ENCODE measurements at places on chromosomes 12 and 14.

DNA sequence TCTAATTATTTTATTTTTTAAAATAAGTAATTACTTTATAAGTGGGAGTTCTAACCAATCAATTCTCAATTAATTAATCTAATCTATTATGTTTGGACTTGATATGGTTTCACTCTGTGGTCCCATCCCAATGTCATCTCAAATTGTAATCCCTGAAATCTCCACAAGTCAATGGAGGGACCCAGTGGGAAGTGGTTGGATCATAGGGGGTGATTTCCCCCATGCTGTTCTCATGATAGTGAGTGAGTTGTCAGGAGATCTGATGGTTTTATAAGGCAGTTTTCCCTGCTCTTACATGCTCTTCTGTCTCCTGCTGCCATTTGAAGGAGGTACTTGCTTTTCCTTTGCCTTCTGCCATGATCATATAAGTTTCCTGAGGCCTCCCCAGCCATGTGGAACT is 836.1 kb downstream of the GALC start:
- no peak for DNase-seq

- DNase-seq, result no peak
Measured at GRCh38 chr12:495466-495865, 35.7 kb downstream of the B4GALNT3 start.

GRCh38 chr12:10634427-10634826 is 21.0 kb upstream of the MAGOHB start:
- DNase-seq, result no peak

DNA sequence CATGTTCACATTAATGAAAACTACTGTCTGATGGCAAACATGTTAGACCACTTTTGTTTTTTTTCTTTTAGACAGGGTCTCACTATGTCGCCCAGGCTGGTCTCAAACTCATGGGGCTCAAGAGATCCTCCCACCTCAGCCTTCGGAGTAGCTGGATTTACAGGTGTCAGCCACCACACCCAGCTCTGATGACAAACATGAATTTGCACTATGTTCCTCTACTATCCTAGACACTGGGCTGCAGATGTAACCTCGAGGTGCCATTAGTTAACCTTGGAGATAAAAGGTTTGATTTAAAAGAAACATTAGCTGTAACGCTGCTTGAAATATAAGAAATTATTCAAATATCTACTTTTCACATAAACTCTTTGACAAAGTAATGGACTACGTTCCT is 8.1 kb downstream of the VPS37B start:
- DNase-seq, result no peak

- DNase-seq, result no peak
Measured at GRCh38 chr12:58425481-58426392, 484.4 kb downstream of the ATP23 start.

GRCh38 chr12:112924986-112925385 is 13.3 kb upstream of the OAS3 start:
- DNase-seq, result no peak

GRCh38 chr14:90837355-90837754 is 21.1 kb upstream of the TTC7B start:
- DNase-seq, result no peak

DNA sequence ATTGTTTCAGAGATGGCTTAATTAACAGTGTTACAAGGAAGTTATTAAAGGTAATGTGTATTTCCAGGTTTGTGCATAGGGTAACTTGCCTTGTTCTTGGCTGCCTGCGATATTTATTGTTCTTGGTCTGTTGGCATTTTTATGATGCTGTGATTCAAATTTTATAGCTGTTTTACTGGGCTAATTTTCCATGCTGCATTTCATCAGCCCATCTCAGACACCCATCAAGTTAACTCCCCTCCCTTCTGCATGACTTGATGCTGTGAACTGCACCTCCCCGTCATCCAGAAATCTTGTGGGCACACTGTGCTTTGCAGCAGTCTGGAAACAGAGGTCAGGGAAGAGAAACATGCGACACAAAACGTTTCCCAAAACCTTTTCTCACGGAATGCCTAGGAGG is 1049.2 kb downstream of the AACS start:
- no peak for DNase-seq

DNA sequence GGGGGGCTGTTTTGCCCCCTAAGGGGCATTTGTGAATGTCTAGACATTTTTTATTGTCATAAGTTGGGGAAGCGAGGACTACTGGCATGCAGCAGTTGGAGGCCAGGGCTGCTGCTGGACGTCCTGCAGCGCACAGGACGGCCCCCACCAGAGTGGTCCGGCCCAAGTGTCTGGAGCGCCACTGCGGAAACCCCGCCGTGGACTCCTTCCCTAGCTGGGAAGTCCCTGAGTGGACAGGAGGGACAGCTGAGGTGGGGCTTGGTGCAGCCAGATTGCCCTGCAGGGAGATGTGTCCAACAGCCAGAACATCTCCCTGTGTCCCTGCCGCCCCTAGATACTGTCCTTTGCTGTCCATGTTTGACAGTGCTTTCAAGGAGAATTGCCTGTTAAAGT is 5.5 kb downstream of the CKB start:
- DNase-seq, result no peak

GRCh38 chr12:33763331-33763730 is 259.0 kb upstream of the ALG10 start:
- no peak for DNase-seq

- no peak for DNase-seq
Measured at GRCh38 chr12:76790564-76791552, 26.9 kb downstream of the ZDHHC17 start.

DNA sequence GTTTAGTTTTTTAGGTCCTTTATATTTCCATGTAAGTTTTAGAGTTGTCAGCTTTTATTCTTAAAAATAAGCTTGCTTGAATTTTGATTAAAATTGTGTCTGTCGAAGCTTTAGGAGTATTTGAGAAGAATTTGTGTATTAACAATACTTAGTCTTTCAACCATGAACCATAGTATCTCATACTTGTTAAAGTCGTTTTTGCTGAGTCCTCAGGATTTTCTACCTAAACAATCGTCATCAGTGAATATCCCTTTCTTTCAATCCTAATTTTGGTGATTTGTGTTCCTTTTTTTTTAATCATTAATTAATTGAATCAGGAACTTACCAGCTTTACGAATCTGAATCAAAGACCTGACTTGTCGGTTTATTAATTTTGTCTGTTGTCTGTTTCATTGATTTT is 18.2 kb downstream of the CAND1 start:
- no peak for DNase-seq

DNA sequence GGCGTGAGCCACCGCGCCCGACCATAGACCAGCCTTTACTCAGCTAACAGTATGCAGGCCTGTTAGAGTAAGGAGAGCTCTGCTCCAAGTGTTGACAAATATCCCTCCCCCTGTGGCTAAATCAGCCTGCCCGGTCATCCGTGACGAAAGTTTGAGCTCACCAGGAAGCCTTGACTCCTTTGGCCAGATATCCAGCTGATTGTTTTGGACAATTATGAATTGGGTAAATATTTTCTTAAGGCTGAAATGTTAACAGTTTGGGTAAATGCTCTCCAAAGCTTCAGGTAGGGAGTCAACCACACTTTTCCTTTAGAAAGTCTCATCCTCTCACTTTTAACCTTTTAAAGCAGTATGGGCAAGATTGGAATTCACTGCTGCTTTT is 157.9 kb downstream of the PAWR start:
- no peak for DNase-seq

GRCh38 chr12:93521225-93522080 is 51.0 kb upstream of the SOCS2 start:
- DNase-seq, result no peak

DNA sequence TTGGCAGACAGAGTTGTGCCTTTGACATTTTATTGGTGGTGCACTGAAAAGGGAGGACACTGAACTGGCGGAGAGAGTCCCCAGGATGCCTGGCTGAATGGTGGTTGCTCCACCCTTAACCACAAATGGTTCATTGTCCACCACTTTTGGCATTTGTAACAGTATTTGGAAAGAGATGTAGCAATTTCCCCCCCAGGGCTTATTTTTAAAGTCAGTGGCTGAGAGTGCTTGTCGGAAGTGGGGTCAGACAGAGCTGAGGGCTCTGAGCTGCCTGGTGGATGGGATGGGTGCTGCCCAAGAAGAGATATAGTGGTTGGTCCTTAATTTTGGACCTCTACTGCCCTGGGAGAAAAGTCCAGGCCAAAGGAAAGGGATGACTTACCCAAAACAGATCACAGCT is 31.5 kb upstream of the FGF6 start:
- DNase-seq, result no peak

GRCh38 chr12:46342562-46343033 is 30.0 kb downstream of the SLC38A2 start:
- DNase-seq, result no peak

GRCh38 chr12:69648476-69648875 is 37.8 kb upstream of the LRRC10 start:
- no peak for DNase-seq

DNA sequence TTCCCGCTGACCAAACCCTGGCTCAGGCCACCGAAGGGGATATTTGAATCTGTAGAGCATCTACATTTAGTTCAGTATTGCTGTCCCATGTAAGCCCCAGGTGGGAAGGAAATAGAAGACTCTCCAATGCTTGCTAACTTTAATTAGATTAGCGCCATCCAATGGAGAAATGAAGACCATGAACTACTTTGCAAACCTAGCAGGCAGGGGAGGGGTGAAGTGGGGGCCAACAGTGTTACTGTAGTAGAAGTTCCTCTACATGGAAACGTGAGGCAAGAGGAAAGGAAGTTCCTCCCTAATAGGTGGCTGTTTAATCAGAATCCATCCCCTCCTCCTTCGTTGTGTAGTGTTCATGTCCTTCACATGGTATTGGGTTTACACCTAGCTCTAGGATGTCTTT is 9.3 kb upstream of the DENND5B start:
- DNase-seq, result no peak

GRCh38 chr12:8033153-8034044 is 883 bp downstream of the FOXJ2 start:
- no peak for DNase-seq

DNA sequence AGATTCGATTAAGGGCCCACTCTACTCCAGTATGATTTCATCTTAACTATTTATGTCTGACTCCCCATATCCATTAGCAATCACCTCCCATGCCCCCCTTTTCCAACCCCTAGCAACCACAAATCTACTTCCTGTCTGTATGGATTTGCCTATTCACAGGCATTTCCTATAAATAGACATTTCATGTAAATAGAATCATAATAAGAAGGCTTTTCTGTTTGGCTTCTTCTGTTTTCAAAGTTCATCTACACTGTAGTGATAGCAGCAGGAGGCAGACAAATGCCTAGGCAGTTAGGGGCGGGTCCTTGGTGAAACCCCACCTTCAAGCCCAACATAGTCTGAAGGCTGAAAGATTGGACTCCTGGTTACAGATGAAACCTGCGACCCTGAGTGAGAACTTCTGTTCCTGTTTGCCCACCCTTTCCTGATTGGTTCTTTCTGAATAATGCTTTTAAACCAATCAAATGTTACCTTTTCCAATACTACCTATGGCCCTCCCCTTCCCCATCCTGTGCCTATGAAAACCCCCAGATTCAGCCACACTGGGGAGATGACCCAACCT is 62.1 kb upstream of the HECTD1 start:
- no peak for DNase-seq

DNA sequence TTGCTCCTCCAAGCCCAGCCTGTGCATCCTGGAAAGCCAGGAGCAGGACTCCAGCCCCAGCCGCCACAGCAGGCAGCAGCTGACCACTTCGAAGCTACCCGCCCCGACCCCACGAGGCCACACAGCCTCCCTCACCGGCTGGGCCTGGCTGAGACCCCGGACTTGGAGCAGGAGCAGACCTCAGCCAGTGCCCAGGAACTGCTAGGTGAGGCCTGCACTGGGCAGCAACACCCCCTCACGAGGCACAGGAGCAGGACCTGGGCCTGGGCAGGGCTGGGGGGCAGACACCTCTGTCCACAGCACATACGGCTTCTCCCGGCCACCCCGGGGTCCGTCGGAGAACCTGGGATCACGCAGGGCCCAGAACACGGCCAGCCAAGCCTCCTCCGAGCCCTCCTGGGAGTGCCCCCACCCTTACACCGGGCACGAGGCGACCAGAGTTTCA is 137.4 kb upstream of the C14orf180 start:
- no peak for DNase-seq

DNA sequence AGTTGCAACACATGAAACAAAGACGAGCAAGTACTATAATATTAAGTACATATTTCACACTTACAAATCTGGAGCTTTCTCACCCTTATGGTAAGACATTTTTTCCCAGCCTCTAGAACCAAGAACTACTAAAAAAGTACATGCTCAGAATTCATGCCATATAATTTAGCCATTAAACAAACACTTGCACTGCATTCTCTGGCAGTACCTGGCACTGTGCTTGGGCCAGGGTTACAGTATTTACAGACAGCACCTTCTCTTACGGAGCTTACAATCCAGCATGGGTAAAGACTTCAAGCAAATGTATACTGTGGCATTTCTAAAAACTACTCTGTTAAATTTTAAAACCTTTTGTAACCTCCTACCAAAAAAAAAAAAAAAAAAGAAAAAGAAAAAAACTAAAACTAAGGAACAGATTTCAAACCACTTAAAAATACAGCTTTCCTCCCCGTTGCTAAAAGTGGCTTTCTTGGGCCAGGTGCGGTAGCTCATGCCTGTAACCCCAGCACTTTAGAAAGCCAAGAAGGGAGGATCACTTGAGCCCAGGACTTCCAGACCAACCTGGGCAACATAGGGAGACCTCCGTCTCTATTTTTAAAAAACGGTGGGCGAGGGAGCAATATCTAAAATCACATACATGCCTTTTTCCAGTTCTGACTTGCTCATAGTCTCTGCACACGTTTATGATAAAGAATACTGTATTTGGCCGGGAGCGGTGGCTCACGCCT is 956 bp downstream of the GNPTAB start:
- peak; percentile 3 for DNase-seq

- DNase-seq, result no peak
Measured at GRCh38 chr14:99427632-99428300, 52.9 kb downstream of the SETD3 start.

- no peak for DNase-seq
Measured at GRCh38 chr14:29643433-29644211, 284.0 kb downstream of the PRKD1 start.

DNA sequence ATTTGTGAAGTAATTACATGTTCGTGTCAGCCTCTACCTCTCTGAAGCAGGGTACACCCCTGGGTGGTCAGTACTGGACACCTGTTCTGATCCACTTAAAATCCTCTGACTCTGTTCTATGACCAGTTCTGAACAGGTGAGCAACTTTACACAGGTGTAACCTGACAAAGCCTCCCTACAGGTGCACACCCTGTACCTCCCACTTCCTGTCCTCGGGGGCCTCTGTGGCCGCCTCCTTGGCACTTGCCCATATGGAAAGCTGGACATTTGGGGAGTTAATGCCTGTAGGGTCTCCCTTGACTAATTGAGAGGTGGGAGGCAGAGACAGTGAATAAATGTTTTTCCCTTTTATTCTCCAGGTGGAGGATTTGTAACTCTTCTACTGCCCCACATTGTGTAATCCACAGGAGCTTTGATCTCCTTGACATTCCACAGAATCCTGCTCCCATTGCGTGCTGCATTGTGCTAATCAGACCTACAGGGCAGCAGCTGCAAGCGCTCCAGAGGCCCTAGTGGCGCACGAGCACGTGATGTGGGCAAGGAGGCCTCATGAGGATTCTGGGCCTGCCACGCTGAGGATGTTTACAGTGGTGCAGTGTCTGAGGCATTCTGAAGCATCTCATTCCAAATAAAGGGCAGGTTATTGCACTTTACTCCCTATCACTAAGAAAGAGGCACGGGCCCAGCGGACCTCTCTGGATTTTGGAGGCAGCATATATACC is 45.8 kb upstream of the BATF start:
- DNase-seq, result no peak

- DNase-seq, result no peak
Measured at GRCh38 chr12:81958406-81958805, 199.3 kb upstream of the PPFIA2 start.
